Stimulated activated naive CD8-positive, alpha-beta T cell treated with anti-CD3 and anti-CD28 coated beads, Interleukin-15, amount 100 ng/mL, for 72 hours (primary cell): ENCODE measurements at places on chromosomes 1 and 21.

DNA sequence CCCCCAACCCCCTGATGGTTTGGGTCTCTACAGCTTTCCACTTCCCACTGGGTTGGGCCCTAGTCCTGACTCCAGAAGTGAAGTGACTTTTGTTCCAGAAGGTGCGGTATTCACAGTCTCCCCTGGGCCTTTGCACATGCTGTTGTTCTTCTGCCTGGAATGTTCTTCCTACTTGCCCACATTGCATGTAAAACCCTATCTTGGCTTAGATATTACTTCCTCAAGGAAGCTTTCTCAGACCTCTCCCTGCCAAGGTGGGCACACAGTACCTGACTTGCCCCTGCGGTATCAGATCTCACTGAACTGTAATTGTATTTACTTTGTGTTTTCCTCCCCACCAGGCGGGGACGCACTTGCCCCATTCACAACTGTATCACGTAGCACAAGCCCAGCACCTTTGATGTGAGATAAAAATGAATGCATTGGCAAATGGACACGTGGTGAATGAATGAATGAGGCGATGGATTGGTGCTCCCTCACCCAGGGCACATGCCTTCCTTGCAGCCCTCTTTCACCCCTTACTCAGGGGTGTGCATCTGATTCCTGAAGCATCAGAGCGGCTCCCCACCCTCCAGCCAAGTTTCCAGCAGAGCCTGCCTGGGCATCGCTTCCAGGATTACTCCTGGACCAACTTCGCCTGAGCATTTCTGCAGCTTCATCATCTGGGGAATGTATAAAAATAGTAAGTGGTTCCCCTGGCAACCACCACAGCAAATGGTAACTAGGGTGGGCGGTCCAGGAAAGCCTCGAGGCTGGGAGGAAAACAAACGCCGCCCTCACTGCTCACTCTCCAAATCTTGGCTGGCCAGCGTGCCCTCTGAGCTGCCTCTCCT, 19.8 kb downstream of the NENF start:
- no peak for DNase-seq

- DNase-seq, result no peak
Measured at GRCh38 chr21:15295875-15296274, 231.1 kb upstream of the NRIP1 start.

- no peak for DNase-seq
Measured at GRCh38 chr1:227707846-227708245, 27.3 kb downstream of the JMJD4 start.

DNA sequence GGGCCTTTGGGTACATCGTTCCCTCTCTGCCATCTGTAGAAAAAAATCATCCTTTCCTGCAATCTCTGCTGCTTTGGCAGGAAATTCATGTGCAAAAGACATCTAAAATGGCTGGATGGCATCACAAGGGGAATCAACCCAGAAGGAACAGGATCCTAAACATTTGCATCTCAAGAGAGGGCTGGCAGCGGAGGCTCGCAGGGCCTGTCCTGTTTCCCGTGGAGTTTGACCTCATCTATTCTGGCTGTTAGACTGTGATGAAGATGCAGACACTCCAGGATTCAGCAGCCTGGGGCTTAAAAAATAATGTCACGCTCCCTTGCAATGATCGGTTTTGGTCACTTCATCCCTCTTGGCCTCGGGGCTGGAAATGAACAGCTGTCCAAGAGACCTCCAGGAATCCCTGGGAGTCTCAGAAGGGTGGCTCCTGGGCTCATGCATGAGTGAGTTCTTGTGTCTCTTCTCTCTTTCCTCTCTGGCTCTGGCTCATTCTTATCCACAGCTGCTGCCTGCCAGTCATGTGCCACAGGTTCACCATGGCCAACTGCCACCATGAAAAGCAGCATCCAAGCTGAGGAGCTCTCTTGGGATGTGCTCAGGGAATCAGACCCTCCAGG, 16.1 kb upstream of the PCP4 start:
- no peak for DNase-seq

- DNase-seq, result no peak
Measured at GRCh38 chr1:16151995-16152384, 3.9 kb downstream of the EPHA2 start.

DNA sequence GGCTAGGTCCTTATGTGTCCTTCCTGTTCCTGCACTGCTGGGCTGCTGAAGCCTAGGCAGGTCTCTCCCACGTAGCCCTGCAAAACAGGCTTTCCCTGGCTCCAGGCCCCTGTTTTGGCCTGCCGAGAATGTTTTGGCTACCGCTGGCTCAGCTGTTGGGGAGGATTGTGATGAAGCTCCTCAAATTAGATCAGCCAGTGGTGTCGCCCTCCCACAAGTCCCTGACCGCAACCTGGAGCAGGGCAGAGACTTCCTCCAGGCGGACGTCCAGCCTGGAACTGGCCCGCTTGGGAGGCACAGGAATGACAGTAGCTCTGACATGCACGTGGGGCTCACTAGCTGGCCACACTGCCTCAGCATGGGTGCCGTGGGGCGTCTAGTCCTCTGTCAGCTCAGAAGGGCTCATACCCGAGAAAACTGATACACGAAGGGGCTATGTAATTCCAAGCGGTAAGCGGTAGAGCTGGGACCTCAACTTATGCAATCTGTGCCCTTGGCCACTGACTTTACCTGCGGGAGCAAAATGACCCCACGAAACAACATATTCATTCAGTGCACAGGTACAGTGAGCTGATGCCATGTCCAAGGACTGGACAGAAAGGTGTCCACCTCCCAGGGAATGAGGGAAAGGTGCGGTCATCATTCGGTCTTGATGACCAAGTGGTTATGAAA, 26.6 kb downstream of the DHRS3 start:
- DNase-seq, result no peak

DNA sequence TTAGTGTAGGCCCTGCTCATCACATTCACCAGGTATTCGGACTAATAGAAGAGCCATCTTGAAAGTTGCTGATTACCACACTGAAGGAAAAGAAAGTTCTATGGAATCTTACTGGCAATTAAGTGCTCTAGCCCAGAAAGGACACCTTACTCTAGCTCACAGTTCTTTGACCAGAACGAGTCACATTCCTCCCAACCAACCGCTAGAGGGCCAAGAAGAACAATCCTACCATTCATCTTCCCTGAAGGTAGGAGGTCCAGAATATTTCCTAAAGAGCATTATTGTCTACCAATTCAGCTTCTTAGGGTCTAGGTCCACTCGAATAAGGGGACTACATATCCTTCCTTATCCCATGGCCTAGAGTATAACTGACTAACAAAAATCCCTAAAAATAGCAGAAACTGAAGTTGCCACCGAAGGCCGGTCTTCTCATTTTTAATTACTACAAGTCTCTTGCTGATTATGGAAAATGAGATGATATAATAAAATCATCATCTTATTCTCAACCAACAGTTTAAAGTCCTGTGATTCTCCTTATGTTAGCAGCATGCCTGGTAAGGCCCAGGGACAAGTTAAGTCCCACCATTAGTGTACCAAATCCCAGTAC, 2.7 kb upstream of the FMO1 start:
- no peak for DNase-seq

GRCh38 chr1:13970631-13971247, 270.8 kb downstream of the PRDM2 start:
- no peak for DNase-seq

DNA sequence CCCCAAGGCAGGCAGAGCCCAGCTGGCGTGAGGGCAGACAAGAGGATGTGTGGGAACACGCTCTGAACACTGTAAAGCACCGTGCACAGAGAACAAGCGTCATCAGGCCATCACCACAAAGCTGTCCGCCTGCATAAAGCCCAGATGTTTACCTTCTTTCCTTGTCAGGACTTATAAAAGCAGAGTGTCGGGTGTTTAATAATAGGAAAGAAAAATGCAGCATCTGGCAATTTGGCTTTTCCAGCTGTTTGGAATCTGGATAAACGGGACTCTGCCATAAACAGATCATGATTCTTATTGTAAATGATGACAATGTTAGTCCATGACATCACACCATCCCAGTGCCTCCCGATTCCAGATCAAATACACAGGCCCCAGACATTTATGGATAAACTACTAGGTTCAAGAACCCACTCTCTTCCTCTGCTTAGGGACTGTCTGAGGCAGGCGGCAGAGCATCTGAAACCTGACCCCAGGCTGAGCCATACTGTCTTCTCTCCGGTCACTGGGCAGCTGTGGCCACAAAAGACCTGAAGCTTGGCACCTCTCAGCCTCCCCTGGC, 4.2 kb downstream of the GLIS1 start:
- DNase-seq, result no peak
